ENCODE measurements at places on chromosomes 6 and 20. TPM values are rescaled to one million over a fixed set of nuclear protein-coding genes. Genes with fewer than 3 reads are reported as not detected.

Gene PRDM13
- total RNA-seq: 0.46 TPM

Gene BPIFB4
- not detected for total RNA-seq

Gene ACTL10
- total RNA-seq: 0.46 TPM

Gene HCRTR2
- 30.0 TPM for total RNA-seq

Gene MCCD1
- total RNA-seq: not detected
